ENCODE measurements at places on chromosomes 4 and X.

DNA sequence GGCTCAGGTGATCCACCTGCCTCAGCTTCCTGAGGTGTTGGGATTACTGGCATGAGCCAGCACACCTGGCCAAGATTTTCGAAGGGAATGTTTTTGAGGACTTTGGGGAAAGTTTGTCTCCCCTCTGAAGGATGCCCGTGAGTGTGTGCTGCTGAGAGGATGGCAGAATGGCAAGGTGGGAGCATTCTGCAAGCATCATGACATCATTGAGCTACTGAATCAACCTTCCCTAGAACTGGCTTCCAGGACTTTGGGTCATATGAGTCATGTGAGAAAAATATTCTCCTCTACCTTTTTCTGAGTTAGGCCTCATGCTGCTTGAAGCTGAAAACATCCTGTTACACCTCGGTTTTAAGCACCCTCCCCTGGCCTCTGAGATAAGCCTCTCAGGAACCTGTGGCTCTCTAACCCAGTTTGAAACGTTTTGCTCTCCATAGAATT lies 31.0 kb downstream of the TMEM131L start:
- DNase-seq, result no peak

- DNase-seq, result no peak
Observed at GRCh38 chrX:7120878-7121219, 26.7 kb upstream of the STS start.

GRCh38 chr4:81606166-81606565 lies 134.5 kb upstream of the RASGEF1B start:
- DNase-seq, result no peak

DNA sequence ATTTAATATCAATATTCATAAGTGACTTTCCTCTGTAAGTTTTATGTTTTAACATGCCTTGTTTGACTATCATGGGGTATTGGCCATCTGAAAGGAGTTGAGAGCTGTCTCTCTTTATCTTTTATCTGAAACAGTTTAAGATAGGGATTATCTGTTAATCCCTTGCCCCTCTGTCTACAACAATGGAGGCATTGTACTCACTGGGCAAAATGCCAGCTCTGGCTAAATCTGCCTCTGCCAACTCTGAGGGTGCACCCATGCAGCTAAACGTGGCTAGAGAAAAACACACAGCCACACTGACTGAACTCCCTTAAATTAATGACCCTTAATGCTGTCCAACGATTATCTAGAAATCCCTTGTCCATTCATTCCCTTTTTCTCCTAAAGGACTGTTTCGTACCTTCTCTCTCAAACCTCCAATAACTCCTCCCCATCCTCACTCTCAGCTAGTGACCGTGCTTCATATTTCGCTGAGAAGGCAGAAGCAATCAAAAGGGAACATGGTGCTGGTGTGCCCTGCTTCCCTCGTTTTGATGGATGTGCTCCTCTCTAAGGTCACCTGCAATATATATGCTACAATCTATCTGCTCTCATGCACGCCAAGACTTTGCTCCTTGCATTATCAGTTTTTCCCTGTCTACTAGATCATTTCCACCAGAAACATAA lies 10.3 kb downstream of the PHKA2 start:
- DNase-seq, result no peak

DNA sequence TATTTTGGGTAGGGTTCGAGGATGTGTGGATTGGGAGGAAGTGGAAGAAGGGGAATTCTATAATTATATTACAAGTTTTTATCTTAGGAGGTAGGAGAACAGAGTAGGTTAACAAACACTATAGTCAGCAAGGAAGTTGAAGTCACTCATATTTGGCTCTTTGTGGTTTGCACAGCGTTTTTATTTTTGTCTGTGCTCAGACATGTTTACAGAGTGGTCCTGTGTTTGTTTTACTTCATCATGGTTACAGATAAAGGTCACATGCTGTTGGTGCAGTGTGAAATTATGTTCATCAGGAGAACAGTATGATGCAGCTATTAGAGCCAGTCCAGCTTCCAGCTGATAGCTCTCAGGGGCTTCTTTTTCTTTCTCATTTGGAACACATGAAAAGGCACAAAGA lies 299.9 kb upstream of the SFRP2 start:
- no peak for DNase-seq

DNA sequence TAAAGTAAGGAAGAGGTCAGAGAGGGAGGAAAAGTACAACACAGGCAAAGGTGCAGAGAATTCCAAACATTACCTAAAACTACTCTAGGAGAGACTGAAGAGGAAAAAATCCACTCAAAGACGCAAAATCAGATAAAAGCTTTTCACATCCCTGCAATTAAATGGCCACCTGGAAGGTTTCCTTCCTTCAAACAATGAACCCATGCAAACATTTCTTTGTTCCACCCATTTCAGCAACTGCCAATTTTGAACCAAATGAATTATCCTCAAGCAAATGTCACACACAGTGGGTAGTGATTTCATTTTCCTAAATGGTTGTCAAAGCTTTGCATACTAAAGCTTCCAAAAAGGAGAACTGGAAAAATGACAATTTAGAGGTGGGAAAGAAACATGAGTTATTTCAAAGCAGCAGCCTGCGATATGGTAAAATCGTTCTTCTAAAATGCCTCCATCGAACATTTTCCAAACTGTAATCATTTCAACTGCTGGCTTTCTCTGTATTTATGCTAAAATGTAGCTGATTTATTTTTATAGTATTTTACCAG lies 45.0 kb downstream of the APBB2 start:
- no peak for DNase-seq

DNA sequence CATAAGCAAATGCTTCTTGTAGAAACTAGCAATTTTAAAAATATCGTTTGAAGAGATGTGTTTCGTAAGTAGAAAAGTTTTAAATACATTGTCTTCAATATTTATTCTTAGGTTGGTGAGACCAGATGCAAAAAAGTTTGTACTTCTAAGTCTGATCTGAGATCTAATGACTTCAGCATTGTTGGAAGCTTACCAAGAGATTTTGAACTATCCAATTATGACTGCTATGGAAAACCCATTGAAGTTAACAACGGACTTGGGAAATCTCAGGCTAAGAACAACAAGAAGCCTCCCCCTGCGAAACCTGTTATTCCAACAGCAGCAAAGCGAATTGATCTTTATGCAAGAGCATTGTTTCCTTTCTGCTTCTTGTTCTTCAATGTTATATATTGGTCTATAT lies 50.2 kb upstream of the GRIA2 start:
- DNase-seq, result no peak

- no peak for DNase-seq
Observed at GRCh38 chrX:38379088-38379487, 26.7 kb downstream of the OTC start.

DNA sequence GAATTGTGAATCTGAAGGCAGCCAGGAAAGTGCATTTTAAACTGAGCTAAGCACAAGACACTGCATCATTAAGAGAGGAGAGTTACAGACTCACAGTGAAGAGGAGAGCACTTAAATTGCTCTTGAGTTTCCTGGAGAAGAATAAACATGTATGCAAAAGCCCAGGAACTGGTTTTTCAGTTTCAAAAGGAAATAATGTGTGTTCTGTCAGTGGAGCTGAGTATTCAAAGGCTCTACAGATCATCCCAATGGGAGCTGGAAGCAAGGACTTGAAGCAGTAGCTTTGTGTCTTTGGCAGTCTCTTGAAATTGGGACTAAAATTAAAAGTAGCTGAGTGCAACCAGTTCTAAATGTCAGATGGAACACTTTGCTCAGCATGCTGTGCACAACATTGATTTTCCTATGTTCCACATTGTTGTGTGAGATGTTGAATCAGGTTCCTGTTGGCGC lies 147.5 kb upstream of the ANK2 start:
- no peak for DNase-seq

GRCh38 chr4:100149190-100149589 lies 41.1 kb downstream of the DDIT4L start:
- DNase-seq, result no peak

DNA sequence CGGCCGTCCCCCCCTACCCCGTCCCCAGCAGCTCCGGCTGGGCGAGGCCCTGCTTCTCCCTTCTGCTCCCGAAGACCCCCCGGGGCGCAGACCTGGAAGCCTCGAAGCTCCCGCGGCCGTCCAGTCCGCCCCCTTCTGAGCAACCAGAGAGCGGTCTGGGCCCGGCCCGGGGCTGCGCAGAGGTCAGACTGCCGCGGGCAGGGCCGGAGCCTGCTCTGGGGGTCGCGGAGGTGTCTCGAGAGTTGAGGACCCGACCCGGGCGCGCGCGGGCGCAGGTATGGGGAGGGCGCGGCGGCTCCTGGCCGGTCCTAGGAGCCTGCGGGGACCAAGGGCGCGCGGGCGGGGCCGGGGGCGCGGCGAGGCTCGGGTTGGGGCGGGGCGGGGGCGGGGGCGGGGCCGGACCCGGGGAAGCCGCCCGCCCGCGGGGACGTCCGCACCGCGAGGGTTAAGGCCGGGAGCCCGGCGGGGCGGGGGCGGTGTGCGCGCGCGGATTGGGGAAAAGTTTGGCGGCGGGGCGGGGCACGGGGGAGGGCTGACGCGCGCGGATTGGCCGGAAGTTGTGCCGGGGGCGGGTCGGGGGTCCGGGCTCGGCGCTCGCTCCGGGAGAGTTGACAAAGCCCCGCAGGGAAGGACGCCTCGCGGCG lies at the start of gene FGFRL1:
Gene FGFRL1 (plus strand): TSS at position 605 of the 644 bp plus-strand sequence. CDS start 860 bp downstream, outside the sequence.
- DNase-seq, result peak; percentile 84

GRCh38 chr4:145347684-145348083 lies 134.0 kb upstream of the SMAD1 start:
- DNase-seq, result no peak

DNA sequence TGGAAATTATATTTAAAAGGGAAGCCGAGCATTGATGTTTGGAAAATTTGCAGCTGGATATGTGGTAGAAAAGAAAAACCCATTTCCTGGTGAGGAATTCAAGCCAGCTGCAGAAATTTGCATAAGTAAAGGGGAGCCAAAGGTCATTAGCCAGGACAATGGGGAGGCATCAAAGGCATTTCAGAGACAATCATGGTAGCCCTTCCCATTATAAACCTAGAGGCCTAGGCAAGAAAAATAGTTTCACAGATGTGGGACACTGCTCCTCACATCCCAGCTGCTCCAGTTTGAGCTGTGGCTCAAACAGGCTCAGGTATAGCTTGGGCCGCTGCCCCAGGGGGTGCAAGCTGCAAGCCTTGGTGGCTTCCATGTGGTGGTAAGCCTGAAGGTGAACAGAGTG lies 35.8 kb downstream of the NAP1L3 start:
- no peak for DNase-seq

DNA sequence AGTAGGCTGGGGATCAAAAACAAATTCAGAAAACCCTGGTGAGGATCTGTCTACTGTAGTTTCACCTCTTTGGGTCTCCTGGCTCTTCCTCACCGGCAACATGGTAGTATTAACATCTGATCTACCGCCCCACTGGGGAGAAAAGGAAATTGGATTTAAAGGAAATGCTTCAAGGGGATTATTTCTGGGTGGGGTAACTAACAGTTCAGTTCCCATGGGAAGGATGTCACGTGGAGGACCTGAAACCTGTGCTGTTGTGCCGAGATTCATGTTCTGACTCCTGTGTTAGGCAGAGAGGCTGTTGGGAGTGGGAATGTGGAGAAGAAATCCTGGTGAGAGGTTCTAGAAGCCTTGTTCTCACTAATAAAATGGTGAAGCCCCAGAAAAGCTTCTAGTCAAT lies 254.4 kb downstream of the BCOR start:
- no peak for DNase-seq

DNA sequence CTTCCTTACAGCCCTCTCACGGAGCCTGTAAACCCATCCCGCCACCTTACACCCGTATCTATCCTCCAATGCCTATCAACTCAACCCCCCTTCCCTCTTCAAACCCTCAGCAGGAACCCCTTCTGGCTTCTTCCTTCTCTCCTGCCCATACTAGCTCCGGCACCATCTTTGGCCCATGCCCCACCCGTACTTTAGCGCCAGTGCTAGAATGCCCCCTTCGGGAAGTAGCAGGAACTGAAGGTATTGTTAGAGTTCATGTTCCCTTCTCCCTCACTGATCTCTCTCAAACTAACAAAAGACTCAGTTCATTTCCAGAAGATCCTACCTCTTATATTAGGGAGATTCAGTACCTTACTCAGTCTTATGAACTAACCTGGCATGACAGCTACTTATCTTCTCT lies 2.7 kb upstream of the UGT2B15 start:
- DNase-seq, result no peak

DNA sequence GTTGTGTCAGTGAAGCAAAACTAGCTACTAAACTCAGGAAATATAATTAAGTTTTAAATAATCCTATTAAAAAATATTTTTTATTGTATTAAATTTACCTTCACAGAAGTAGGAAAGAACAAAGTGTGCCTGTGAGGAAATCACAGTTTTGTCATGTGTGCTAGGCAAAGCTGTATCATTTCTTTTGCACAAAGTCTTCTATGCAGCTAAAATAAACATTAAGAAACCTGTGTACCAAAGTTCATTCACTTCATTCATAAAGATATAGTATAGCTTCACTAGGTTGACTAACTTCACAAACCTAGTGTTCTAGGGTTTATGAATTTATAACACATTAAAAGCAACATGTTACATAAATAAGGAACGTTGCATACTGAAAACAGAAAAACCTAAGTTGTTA lies 131.0 kb downstream of the PDS5A start:
- no peak for DNase-seq

- DNase-seq, result no peak
Observed at GRCh38 chr4:175691791-175692190, 120.3 kb downstream of the GPM6A start.

GRCh38 chrX:67328476-67328875 lies 215.3 kb upstream of the AR start:
- no peak for DNase-seq

DNA sequence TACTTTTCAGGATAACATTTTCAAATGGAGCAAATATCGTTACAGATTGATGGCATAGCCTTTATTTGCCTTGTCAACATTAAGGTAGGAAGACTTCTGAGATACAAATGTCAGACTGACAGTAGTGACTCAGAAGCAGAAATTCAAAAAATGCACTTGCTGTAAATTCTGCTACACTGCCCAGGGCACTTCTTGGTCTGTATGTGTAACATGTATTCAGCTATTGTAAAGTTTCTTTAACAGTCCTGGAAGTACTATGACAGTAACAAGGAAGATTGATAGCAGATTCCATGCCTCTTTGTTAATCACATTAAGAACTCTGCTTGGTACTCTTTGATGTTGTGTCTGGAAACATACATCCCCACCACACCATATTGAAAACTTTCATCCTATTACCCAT lies 69.6 kb upstream of the PCDH18 start:
- DNase-seq, result no peak

GRCh38 chrX:2829469-2830246 lies 928 bp downstream of the GYG2 start:
- DNase-seq, result no peak

All from effector CD8-positive, alpha-beta T cell (primary cell).